ENCODE measurements at places on chromosomes 12 and 14.

DNA sequence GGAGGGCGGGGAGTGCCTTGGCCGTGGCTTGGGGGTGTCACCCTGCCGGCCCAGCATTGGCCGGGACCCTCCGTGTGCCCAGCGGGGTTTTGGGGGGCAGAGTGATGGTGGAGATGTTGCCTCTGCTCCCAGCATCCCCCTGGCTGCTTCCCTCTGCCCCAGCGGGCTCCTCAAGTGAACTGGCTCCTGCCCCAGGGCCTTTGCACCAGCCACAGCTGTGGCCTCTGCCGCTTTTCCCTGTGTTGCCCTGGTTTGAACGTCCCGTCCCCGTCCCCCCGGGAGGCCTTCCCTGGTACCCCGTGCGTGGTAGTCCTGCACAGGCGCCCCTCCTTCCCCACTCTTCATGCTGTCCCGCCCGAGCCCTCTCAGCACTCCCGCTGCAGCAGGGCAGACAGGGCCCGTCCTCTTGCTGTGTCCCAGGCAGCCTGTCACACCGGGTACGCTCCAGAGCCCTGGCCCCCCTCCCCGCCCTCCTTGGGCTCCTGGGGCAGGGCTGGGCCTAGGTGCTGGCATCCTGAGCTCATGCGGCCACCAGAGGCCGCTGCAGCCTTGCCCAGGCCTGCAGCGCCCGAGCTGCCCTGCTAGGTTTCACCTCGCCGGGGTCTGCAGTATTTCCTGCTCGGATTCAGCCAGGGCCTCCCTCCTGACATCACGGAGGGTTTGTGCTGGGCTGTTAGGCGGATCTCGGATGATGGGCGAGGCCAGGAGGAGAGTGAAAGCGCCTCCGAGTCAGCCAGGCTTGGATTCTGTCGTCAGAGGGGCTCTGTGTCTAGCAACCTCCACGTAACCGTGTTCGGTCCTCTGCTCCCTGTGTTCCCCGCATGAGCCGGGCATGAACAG lies 9.5 kb downstream of the NOC4L start:
- DNase-seq, result peak; percentile 70

GRCh38 chr14:74941676-74942097 lies 13.7 kb downstream of the PGF start:
- DNase-seq, result no peak

DNA sequence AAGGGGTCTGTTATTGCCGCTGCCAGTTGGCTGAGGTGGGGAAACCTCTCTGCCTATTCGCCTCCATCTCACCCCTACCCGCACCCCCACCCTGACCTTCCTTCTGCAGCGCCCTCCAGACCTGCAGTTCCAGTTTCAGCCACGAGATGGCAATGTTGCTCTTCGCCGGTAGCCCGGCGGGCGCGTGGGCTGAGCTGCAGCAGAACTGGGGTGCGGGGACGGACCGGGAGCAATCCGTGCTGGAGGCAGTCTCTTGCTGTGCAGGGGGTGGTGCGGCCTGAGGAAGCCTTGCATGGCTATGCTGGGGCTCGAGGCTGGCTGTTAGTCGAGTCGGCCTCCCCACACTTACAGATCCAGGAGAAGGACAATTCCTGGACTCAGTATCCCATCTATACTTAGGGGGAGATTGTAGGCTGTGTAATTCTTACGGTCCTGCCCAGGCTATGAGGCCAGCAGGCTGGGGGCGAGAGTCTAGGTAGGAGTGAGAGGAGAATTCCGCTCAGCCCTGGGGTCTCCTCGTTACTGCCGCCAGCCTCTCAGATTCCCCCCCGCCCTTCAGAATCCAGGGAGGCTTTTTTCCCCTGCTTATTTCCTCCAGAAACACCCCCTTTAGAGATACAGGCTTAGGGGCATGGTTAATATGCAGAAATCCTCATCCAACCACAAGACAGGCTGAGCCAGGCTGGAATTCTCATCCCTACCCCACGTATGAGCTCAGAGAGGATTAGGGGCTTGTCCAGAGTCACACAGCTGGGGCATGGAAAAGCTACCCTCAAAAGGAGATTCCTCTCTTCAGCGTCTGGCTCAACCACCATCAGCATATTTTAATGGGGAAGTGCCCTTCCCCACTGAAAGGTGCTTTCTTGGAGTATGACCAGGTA lies 118.2 kb downstream of the AACS start:
- peak; percentile 80 for DNase-seq

GRCh38 chr12:113174461-113175384 lies 10.6 kb downstream of the DDX54 start:
- peak; percentile 73 for DNase-seq

DNA sequence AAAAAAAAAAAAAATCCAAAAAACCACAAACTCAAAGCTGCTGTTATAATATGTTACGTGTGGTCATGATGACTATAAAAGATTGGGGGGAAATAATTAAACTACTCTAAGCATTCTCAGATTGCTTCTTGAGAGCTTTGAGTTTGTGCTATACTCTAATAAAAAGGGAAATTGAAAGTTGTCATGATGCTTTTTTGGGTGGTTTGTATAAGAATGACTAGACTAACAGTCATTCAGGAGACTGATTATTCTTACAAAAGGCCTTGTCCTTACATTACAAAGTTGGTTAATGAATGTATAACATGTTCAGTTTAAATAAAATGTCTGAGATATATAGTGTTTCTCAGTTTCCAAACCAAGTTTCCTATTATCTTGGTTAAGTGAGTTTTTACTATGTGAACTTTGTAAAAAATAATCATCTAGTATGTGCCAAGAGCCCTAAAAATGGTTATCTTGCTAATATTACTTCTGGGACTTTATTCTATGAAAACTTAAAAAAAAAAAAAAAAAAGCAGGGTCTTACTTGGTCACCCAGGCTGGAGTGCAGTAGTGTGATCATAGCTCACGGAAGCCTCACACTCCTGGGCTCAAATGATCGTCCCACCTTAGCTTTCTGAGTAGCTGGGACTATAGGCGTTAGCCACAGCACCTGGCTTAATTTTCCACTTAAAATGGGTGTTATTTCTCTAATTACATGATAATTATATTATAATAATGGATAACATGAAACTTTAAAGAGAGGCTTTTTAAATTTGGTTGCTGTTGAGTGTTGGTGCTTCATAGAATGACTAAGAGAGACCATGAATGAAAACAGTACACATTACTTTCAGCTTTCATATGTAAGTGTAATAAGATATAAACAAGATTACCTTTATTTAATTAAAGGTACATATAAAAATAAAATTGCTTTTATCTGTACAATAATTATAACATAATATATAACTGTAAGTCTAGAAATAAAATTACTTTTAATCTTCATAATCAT lies 459.6 kb upstream of the RGS6 start:
- DNase-seq, result no peak

- no peak for DNase-seq
Observed at GRCh38 chr12:85626784-85627171, 209.4 kb downstream of the RASSF9 start.

DNA sequence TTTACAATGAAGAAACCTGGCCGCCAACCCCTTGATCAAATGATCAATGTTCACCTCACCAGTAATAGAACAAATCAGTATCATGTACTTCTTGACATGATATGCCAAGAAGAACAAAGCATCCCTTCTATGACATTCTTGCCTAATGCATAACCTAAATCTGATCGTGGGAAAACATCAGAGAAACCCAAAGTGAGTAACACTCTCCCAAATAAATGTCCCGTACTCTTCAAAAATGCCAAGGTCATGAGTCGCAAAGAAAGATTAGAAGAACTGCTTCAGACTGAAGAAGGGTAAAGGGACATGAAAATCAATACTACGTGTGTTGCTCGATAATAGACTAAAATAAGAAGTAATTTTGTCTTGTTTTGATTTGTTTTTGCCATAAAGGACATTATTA lies 11.4 kb upstream of the SLC25A3 start:
- no peak for DNase-seq

GRCh38 chr14:60867503-60868172 lies 113.2 kb downstream of the TRMT5 start:
- DNase-seq, result peak; percentile 15

DNA sequence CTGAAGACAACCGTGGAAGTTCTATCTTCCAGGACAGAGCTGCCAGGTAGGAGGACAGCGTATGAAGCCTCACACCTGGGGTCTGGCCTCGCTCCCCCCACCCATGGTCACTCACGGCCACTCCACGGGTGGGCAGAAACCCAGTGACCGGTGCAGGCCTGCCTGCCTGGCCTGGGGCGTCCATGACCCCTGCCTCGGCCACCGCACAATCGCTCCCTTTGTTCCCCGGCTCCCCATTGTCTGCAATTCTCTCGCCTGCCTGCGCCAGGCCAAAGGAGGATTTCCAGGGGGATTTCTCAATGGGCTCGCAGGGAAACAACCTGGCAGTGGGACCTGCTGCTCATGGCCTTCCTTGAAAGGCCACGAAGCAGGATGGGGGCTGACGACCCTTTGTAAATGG lies 22.6 kb downstream of the CCDC85C start:
- DNase-seq, result no peak

GRCh38 chr12:20211541-20211940 lies 156.8 kb upstream of the PDE3A start:
- DNase-seq, result no peak

- DNase-seq, result no peak
Observed at GRCh38 chr12:3032770-3033538, 44.2 kb upstream of the TSPAN9 start.

DNA sequence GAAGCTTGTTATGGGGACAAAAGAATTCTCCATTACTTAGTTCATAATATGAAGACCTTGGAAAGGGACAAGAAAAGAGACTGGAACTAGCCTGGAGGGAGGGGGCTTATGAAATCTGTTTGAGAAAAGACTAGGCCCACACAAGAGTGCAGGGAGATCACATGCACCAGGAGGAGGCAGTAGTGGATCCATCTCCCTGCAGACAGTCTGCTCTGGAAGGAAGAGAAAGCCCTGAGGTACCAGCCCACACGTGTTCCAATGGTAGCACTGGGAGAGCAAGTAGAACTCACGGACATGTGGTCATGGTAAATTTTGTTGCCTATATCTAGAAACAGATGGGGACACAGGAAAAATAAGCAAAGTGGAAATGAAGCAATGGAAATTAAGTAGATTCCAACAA lies 445.4 kb downstream of the SOX5 start:
- no peak for DNase-seq

DNA sequence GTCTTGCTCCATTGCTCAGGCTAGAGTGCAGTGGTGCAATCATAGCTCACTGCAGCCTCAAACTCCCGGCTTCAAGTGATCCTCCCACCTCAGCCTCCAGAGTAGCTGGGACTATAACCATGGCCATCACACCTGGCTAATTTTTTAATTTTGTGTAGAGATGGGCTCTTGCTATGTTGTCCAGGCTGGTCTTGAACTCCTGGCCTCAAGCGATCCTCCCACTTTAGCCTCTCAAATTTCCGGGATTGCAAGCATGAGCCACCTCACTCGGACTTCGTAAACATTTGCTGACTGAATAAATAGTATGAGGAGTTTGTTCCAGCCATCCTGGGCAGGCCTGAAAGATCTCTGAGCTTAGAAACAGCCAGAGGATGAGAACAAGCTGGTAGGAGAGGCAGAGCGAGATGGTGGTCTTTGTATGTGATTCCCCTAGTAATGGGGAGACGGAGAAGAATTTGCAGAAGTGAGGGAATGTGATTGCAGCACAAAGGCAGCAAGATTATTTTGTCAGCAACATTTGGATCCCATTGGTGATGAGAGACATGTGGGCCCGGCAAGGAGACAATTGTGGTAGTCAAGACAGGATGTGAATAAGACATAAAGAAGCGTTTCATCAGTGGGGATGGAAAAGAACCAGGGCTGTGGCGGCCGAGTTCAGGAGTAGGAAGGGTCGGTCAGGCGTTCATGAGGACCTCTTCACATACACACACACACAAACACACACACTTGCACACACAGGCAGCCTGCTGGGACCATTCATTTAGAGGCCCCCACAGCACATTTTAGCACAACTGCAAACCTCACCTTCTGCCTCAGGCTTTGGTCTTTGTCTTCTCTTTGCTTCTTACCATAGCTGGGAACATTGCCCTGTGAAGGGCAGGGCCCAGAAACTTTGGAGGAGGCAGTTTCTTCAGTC lies 155.5 kb downstream of the ZFP36L1 start:
- no peak for DNase-seq

- no peak for DNase-seq
Observed at GRCh38 chr12:57737467-57738460, 778 bp downstream of the AGAP2 start.

GRCh38 chr14:99908653-99909250 lies 115.5 kb downstream of the EML1 start:
- no peak for DNase-seq

DNA sequence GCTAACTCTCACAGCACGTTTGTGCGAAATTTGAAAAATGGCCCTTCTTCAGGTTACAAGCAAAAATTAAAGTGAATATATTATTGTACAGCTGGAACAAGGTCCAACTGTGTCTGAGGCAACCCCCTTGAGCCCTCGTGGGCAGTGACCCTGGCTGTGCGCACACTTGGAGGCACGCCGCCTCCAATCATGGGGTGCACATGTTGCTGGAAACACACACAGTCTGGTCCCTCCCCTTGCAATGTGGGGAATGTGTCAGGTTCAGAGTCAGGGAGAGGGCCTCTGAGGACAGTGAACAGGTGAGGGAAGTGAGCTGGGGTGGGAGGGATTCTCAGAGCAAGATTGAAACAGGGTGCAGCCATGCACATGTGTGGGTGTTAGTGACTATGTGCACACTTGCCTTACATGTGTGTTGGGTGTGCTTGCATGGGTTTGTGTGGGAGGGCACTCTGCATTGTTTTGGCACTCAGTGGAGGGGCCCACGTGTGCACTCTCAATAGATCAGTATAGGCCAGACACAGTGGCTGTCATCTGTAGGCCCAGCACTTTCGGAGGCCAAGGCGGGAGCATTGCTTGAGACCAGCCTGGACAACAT lies 9.6 kb downstream of the TSPAN9 start:
- no peak for DNase-seq

- no peak for DNase-seq
Observed at GRCh38 chr12:130703733-130704375, 12.2 kb downstream of the RIMBP2 start.

- DNase-seq, result no peak
Observed at GRCh38 chr12:24701343-24701742, 247.6 kb downstream of the BCAT1 start.

GRCh38 chr12:6370994-6371754 lies 4.2 kb downstream of the SCNN1A start:
- DNase-seq, result no peak

DNA sequence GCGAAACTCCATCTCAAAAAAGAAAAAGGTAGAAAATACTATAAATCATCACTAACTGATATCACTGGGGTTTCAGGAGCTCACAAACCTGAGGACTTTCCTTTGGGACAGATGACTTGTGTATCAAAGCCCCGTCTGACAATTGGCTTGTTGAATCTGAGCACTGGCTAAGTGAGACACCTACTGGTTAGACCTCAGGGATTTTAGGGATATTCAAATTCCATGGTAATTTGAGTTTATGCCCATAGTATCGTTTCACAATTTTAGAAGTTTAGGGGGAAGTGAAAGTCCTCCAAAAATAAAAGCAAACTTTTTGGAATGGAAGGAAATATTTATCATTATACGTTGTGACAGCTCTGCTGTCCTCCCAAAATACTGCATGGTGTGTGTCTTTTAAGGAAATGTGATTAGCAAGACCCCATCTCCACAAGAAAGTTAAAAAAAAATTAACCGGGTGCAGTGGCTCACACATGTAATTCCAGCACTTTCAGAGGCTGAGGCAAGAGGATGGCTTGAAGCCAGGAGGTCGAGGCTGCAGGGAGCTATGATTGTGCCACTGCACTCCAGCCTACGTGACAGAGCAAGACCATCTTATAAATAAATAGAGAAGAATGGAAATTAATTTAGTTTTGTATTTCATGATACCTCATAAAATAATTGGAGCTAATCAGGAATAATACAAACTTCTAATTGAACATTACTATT lies 49.2 kb downstream of the FBXL14 start:
- no peak for DNase-seq

All from muscle of arm (tissue), 14 donors.